GM20000 (cell line): ENCODE measurements at places on chromosomes 11 and 22.

GRCh38 chr11:65884716-65885092, 3.6 kb downstream of the FIBP start:
- peak; percentile 84 for DNase-seq

DNA sequence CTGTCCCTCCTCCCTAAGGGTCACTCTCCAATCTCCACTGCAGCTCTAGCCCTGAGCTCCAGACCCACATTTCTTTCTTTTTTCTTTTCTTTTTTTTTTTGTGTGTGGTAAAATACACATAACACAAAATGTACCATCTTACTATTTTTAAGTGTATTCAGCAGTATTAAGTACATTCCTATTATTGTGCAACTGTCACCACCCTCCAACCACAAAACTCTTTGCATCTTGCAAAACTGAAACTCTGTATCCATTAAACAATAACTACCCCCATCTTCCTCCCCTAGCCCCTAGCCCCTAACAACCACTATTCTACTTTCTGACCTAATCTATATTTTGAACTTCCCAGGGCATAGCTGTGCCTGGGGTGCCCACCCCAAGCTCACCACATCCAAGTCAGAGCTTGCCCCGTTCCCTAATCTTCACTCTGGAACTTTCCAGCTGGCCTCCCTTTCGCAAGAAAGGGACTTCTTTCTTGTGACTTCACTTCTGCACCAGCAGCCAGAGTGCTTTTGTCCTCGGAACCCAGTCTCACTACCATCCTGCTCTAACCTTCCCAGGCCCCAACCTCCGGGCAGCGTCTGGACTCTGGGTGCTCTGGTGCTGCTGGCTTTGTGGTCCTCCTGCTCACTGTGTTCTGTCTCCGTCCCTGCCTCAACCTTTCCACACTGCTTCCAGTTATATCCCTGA, 30.7 kb downstream of the PARVG start:
- no peak for DNase-seq

- DNase-seq, result no peak
Observed at GRCh38 chr11:128524172-128524571, 63.2 kb downstream of the ETS1 start.

- DNase-seq, result peak; percentile 69
Observed at GRCh38 chr22:45235101-45235777, 5.5 kb downstream of the KIAA0930 start.

- no peak for DNase-seq
Observed at GRCh38 chr11:47948137-47948536, 32.2 kb upstream of the PTPRJ start.

DNA sequence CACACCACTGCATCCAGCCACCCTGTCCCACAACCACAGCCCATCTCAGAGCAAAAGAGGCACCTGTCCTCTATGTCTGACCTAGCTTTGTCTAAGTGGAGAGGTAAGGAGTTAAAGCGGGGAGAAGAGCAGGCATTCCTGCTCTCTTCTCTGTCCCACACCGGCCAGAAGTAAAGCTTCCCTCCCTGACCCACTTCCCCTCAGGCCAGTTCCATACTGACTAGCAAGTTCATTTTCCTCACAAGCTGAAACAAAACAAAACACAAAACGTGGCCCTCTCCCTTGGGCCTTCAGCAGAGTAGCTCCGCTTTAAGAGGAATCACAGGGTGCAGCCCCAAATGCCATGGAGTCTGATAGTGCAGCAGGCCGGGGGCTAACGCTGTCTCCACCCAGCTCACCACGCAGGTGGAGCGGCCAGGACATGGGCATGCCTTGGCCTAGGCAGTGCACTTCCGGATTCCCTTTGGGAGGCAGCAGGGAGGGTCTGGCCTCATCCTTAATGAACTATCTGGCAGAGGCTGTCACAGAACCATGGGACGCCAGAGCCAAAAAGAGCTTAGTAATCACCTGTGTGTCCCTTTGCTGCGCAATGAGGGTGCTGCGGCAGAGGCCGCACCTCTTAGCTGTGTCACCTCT, 34.0 kb downstream of the FLI1 start:
- no peak for DNase-seq

- DNase-seq, result no peak
Observed at GRCh38 chr11:115060840-115061239, 382.5 kb downstream of the NXPE2 start.

- no peak for DNase-seq
Observed at GRCh38 chr11:61345170-61345610, 12.2 kb downstream of the TKFC start.

- DNase-seq, result no peak
Observed at GRCh38 chr11:115464269-115464668, 39.9 kb downstream of the CADM1 start.

GRCh38 chr11:119166368-119167076, 2.0 kb upstream of the NLRX1 start:
- DNase-seq, result no peak

DNA sequence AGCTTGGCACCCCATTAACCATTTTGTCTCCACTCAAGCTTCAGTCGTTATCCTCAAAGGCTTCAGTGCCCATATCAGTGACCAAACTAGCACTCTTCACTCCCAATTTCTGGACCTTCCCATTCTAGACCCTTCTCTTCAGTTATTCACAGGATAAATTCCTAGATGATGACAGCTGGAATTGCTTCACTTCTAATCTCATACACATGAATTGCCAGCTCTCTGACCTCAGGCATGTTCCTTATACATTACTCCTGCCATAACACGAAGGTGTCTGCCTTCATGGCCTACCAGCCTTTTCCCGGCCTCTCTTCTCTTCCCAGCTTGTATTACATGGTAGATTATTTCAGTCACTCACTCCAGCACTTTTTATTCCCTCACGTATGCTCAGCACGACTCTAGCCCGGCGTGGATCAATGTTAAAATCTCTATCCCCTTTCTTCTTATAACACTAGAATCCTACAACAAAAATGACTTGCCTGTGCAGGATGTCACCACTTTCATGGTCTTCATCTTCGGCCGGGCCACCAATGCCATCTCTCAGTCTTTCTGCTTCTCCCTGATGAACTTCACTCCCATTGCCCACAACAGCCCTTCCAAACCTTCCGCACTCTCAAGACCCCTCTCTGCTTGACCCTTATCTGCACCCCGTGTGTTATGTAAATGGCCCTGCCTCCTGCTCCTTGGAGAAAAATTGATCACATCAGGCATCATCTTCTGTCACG, 36.9 kb downstream of the EIF3F start:
- DNase-seq, result no peak

GRCh38 chr22:50228366-50228765, 16.5 kb downstream of the TUBGCP6 start:
- no peak for DNase-seq

DNA sequence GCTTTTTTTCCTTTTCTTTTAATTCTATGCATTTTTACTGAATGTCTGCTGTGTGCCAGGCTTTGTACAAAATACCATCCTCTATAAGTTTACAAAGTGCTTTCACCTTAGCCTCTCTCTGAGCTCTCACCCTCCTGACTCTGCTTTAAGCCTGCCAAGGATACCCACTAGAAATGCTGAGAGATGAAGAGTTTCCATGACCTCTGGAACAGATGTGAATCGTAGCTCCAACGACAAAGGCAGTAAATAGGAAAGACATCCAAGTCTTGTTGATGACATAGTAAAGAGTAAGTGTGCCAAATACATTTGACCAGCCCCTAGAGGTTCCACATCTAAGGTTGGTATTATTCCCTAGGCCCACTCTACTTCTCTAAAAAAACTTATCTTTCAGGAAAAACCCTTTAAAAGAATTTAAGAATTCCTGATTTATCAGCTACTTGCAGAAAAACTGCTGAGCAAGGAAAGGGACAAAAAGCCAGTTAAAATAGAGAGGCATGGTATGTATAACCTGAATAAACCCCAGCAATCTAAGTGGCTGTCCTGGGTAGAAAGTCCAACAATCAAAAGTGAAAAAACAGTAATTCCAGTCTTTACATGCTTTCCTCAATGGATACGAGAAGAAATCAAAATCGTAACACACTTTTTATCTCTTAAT, 45.4 kb downstream of the GAB2 start:
- no peak for DNase-seq

DNA sequence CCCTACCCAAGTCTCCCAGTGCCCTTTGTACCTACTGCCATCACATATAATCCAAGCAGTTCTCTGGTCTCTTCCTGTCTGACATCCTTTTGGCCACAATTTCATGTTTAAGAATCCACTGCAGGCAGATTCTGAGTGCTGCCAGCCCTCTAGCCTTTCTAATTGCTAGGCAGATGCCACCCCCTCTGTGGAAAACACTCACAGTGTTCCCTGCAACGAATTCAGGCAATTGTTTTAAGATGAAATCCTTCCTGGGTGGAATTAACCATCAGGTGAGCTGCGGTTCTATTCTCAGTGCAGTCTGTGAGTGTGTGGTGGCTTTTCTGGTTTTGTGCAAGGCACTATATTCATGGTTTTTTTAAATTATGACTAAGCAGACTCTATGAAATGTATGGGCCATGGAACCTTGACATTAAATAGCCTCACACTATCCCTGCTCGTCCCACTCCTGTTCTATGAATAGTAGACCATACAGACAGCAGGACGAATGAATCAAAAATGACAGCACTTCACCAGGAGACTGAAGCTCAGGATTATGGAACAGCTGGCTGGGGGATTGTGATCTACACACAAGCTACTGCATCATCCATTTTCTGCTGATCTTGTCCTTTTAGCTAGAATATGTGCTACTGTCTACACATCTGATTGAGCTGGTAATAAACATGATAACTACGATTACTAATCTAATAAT, 29.8 kb upstream of the BMAL1 start:
- no peak for DNase-seq

DNA sequence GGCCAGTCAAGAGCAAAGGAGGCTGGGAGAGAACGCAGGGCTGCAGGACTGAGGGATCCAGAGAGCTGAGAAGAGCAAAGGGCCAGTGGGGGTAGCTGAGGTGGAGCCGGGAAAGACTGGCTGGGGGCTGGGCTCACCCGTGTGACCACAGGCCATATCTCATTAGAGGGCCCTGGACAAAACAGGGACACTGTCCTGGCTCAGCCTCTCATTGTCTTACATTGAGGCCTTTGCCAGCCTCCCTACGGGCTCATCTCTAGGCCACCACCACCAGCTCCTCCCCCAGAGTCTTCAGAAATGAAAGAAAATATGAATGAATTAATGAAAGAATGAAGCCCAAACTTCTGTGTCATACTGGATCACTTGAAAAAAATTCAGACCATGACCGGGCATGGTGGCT, 9.2 kb downstream of the RAB36 start:
- no peak for DNase-seq

DNA sequence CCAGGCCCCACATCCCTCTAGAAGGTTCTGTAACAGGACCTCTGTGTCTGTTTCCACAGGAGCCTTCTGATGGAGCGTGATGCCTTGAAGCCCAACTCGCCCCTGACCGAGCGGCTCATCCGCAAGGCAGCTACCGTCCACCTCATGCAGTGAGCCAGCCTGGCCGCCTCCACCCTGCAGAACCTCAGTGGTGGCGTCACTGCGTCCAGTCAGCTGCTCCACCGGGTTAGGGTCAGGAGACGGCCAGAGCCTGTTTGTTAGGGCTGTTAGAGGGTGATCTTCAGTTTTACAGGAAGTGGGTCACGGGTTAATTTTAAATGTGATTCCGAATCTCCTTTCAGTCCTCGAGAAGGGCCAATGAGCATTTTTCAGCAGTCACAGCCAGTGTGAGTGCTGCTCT, 3.9 kb upstream of the GTSE1 start:
- DNase-seq, result no peak

- peak; percentile 90 for DNase-seq
Observed at GRCh38 chr11:76318744-76319384, 62.1 kb downstream of the THAP12 start.

DNA sequence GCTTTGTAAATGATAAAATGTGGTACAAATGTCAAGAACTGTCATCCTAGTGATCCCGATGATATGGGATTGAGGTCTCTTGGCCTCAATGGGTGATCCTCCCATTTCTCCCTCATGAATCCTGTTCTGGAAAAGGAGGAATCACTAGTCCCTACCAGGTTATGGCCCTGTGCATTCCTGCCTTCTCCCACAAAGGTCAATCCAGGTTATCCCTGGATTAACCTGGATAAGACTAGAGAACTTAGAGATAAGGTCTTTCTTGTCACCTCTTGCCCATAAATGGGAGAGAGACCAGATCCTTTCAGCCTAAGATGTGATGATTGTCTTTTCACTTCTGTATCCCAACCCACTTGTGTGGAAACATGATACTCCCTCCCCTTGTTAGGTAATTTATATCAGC, 396.7 kb downstream of the BUD13 start:
- DNase-seq, result no peak

- DNase-seq, result peak; percentile 56
Observed at GRCh38 chr22:30396871-30397655, at the start of gene SEC14L2. Gene SEC14L2, plus strand, starts transcription at chr22:30397018. Its CDS starts 99 bp downstream, at chr22:30397117.

DNA sequence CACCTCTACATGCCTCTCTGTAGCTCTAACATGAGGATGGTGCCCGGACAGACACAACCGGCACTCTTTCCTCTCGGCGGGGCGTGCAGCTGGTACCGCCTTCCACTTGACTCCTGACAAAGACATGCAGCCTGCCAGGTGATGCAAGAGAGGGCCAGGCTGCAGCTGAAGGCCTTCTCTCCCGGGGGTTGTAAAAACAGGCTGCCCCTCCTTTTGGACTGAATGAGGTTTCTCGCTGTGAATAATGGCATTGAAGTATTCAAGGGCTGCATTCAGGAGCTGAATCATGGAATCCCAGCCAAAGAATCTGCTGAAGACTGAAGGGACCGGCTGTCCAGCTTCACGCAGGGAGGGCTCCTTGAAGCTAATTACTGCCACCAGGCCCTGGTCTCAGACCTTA, 110.9 kb downstream of the GALNT18 start:
- no peak for DNase-seq

- no peak for DNase-seq
Observed at GRCh38 chr11:113468726-113469345, 6.4 kb downstream of the DRD2 start.

DNA sequence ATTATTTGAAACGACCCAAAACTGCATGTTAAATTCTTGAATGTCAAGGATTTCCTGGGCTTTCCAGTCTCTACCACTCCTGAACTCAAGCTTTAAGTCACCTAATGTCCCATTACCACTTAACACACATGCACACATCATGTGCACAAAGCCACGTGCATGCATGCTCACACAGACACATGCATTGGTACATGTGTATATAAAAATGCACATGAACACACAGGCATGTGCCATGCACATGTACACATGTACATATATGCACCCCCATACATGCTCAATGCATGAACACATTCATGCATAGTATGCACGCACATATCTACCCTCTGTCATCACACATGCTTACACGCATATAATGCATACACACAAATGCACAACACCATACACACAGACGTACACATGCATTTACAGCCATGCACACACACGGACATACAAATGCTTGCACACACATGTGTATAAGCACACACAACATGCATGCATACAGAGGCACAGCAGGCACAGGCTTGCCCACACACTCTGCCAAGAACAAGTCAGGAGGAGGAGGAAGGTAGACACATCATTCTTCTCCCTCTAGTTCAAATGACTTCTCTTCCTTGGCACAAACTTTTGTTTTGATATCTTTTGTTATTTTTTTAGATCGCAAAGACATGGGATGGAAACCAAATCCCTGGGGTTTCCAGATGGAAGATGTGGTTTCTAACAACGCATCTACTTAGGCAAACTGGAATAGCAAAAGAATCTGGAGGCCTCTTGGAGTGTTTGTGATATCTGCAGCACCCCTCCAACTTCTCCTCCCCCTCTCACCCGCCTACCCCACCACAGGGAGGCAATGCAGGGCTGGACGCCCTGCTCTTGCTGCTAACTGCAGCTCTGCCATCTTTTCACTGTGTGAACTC, 24.6 kb downstream of the RASD2 start:
- no peak for DNase-seq

- no peak for DNase-seq
Observed at GRCh38 chr11:27806122-27806521, 105.9 kb upstream of the BDNF start.
